ENCODE measurements at places on chromosomes 4 and X.

DNA sequence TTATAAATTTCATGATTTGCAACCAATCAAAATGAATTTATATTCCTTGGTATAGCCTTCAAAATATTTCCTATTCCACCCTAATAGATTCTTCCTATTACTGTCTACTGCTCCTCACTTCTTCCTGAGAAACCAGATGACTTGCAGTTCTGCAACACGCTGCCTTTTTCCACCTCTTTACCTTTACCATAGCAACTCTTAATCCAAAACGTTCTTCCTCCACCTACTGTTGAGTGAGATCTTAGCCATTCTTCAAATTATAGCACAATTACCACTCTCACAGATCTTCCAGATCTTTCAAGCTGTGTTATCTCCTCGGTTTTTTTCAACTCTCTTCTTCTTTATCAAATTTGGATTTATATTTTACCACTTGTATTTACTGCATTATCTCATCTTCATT is 289.8 kb downstream of the ADGRL3 start:
- no peak for DNase-seq

GRCh38 chr4:88962396-88962795 is 94.6 kb downstream of the FAM13A start:
- no peak for DNase-seq

DNA sequence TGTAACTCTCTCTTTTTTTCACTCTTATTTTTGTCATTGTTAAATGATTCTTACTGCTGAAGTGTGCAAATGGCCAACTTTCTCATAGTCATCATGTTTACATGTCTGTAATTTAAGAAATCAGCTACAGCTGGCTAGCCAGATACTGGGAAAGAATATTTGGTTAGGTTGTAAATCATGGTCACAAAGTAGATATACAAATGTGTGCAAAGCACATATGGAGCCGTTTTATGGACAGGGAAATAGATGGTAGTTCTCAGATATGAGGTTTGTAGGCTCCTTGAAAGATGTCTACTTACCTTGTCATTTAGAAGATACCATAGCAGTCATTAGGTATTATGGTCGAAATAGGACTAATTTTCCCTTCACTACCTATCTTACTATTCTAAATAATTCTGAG is 430.4 kb downstream of the ADGRL3 start:
- DNase-seq, result no peak

DNA sequence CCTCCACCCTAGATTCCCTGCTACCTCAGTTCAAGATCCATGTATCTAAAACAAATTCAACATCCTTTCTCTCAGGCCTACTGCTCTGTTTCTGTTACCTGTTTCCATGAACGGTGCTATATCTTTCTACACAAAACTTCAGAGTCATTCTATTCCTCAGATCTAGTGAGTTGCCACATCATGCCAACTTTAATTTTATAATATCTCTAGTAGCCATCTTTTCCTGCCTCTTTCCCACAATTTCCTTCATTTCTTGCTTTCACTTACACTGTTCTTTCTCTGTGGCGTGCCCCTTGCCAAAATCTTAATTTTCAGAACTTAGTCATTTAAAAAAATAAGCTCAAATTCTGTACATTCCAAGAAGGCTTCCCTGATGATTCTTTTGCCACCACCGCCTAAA is 15.2 kb downstream of the GUCY1A1 start:
- no peak for DNase-seq

- DNase-seq, result peak; percentile 59
Observed at GRCh38 chrX:47831788-47832187, 4.9 kb upstream of the ZNF81 start.

- DNase-seq, result no peak
Observed at GRCh38 chrX:72381439-72382201, 75.9 kb upstream of the CITED1 start.

DNA sequence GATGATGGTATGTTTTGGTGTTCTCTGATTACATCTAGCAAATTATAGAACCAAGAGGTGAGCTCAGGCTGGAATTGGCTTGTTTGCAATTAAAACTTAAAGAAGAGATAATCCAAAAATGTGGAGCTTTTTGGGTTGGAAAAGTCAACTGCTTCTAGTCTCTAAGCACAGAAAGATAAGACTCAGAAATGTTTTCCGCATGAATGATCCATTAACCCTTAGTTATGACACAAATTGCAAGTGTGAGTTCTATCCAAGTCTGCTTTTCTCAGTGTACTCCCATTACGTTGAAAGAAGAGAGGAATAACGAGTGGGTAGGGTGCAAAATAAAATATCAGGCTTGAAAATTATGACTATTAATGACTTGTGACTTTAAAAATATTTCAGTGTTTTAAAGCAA is 38.5 kb downstream of the HPGD start:
- DNase-seq, result no peak

DNA sequence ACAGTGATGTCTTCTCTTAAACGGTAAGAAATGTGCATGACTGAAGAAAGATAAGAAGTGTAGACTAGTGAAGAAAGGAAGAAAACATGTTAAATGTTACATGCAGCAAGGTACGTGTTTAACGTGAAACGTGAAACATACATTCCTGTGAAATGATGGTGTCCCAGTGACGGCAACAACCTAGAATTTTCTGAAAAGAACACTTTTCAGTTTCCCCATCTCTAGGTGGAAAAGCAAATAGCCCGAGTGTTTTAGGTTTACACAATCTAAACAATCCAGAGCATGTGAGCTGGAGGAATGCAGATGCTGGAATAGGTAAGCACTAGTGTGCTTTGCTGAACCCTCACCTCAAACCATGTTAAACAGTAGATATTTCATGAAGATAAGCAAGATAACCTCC is 60.7 kb downstream of the CLNK start:
- no peak for DNase-seq

DNA sequence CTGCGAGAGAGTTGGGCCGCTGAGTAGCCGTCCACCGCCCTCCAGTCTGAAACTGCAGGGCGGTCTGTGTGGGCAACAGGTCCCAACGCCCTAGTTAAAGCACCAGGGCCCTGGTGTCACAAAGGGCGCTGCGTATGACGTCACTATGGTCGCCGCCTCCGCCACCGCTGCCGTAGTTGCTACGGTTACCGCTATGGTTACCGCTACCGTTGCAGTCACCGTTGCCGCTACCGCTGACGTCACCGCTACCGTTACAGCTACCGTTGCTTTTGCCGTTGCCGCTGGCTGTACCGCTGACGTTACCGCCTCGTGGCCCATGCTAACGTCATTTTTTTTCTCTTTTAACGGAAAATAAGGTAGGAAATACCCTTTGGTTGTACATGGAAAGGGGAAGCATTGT is at the start of gene PPP1R2C:
Gene PPP1R2C, minus strand, starts transcription at position 68 of the 400 bp plus-strand sequence. CDS start 84 bp downstream, outside the sequence.
- no peak for DNase-seq

DNA sequence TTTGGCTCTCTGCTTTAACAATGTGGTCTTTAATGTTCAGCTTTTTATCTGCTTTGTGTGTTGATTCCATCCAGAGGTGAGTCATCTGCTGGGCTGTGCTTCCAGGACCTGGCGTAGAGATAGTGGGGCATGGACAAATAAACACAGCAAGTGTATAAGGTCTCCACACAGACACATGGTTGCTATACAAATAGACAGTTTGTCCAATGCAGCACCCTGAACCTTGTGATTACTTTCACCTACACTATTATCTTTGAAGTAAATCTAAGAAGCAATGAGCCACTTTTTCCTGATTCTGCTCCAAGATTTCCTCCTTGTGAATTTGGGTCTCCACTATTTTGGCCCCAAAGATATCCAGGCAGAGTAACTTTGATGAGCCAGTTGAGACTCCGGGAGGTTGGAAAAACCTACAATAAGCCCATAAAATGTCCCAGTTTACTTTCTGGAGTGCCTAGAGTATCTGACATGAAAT is 12.1 kb downstream of the PPARGC1A start:
- no peak for DNase-seq

DNA sequence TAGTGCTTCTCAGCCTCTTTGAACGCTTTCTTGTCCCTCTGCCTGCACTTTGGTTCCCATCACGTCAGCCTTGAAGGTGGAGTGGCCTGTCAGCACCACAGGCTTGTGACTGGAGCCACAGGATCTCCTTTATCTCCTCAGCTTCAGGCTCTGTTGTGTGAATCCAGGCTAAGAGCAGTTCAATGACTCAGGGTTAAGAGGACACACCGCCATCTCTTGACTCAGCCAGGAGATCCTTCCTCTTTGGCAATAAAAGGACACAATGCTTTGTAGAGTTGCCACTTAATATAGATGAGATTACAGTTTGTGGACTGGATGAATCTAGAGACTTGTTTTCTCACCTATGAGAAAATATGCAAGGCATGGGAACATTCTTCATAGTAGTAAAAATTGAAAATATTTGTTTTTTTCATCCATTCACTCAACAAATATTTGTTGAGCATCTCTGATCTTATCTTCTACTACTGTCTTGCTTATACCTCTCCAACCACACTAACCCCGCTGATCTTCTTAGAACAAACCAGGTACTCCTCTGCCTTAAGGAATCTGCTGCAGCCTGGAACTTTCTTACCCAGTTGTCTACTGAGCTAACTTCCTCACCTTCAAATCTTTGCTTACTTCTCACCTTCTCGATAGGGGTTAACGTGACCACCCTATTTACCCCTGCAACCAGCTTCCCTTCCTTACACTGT is 62.3 kb downstream of the UCHL1 start:
- DNase-seq, result no peak

DNA sequence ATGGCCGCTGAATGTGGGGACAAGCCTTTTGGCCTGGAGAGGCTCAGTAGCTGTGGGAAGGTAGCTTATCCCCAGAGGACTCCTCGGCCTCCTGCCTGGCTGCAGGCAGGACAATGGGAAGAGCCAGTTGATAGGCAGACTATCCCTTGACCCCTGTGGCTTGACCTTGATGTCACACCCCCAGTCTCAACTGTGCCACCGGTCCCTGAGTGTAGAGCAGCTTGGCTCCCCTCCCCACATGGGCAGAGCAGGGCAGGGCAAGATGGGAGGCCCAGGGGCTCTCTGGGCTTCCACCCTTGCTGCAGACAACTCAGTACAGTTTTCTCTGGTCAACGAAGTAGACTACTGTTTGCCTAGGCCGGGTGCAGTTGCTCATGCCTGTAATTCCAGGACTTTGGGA is 25.7 kb downstream of the SYAP1 start:
- DNase-seq, result no peak

DNA sequence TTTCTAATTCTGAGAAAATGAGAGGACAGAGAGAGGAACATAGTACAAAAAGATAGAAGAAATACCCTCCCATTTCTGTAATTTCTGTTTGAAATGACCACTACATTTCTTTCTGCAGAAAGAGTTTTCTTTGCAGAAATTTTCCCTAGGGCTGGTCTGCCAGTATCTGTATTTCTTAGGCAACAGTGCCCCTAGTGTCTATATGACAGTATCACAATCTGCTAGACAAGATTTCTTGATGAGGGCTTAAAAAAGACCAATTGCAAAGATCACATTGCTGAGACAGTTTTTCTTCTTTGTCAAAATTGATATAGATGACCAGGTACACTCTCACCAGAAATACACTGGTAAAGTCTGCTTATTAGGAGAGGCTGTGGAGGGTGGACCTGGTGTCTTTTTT is 81.0 kb upstream of the ZDHHC15 start:
- DNase-seq, result peak; percentile 28

- no peak for DNase-seq
Observed at GRCh38 chr4:86481440-86481839, 112.7 kb upstream of the PTPN13 start.

- DNase-seq, result no peak
Observed at GRCh38 chrX:35886135-35886534, 33.4 kb upstream of the CFAP47 start.

GRCh38 chr4:111228874-111229273 is 606.0 kb upstream of the PITX2 start:
- no peak for DNase-seq

- DNase-seq, result no peak
Observed at GRCh38 chr4:169660929-169661328, 40.6 kb downstream of the CLCN3 start.

- DNase-seq, result no peak
Observed at GRCh38 chr4:961351-962230, 11.8 kb downstream of the DGKQ start.

- no peak for DNase-seq
Observed at GRCh38 chr4:183533698-183534097, 28.8 kb downstream of the ING2 start.

- DNase-seq, result no peak
Observed at GRCh38 chrX:35289952-35290351, 347.4 kb downstream of the FAM47B start.

GRCh38 chr4:180422989-180423711 is 1820.1 kb upstream of the TENM3 start:
- DNase-seq, result no peak

- no peak for DNase-seq
Observed at GRCh38 chr4:184513802-184514120, 39.4 kb upstream of the IRF2 start.

- DNase-seq, result no peak
Observed at GRCh38 chr4:4585012-4585670, 43.3 kb upstream of the STX18 start.

- DNase-seq, result no peak
Observed at GRCh38 chrX:148915474-148915873, 415.1 kb downstream of the AFF2 start.

DNA sequence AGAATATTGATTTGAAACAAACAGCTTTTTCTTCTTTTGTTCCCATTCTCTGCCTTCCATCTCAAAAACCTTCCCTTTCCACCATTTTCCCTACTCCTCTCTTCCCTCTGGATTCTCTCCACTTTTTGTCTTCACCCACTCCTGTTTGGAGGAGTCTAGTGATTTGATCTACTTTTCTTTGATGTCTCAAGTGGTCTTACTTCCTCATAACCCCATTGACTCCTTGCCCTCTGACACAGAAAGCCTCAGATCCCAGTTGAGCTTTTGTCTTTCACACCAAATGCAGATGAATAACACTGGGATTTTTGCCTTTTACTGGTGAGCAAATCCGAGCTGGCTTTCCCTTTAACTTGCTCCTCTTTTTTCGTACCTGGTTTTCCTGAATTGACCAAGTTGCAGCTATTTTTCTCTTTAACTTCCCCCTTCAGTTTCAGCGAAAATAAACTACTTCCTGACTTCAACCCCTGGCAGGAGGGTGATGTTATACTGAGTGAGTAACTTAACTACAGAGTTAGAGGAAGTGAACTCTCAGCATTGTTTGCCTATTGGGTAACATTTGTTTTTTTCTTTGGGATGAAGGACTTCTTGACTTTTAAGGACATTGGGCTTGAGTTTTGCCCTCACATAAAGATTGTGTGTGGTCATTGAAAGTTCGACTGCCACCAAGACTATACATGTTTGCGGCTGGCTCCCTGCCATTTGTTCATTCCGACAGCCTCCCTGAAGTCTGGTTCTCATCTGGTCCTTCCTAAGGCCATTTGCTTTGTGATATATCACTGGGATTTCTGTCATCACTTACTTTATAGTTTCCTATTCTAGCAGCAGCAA is 392.8 kb upstream of the NR3C2 start:
- DNase-seq, result no peak

Data from CD4-positive, alpha-beta T cell treated with Interleukin-1 beta for 1 hour (primary cell).